ENCODE measurements at places on chromosomes 4 and X.

DNA sequence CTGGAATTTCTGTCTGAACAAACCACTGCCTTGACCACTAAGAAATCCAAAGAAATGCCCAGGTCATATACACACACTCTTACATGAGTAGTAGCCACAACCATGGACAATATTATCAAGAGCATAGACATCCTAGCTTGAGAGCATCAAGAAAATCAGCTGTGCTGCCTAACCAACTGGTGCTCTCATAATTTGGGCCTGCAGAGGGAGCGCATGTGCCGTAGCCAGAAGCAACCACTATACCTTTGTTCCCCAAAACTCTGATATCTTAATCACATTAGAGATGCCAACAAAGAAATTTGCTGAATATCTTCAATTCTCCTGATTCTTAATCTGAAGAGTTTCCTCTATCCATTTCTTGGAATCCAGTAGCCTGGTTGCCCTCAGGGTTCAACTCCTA, 163.6 kb downstream of the ZNF674 start:
- DNase-seq, result no peak

- DNase-seq, result no peak
These were observed 579 bp downstream of the OGT start for GRCh38 chrX:71533516-71533850.

DNA sequence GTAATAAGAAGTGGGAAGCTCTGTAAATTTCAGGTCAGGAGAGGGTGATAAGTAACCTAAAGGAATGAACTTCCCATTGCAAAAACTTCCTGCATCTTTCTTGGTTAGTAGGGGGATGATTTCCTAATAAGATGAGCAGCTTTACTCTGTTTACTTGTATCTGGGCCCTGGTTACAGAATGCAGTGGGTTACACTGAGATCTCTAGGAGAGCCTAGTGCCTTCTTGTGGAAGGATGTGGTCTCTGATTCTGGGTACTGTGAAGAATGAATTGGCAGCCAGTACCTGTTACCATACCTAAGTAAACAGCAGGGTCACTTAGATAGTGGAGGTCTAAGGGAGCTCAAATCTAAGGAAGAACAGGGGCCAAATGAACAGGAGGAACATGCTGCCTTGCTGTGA, 320.6 kb downstream of the ARHGAP10 start:
- DNase-seq, result no peak

GRCh38 chrX:66766318-66766717, 127.4 kb upstream of the EDA2R start:
- DNase-seq, result no peak

GRCh38 chr4:86233681-86234080, 126.2 kb downstream of the MAPK10 start:
- no peak for DNase-seq

DNA sequence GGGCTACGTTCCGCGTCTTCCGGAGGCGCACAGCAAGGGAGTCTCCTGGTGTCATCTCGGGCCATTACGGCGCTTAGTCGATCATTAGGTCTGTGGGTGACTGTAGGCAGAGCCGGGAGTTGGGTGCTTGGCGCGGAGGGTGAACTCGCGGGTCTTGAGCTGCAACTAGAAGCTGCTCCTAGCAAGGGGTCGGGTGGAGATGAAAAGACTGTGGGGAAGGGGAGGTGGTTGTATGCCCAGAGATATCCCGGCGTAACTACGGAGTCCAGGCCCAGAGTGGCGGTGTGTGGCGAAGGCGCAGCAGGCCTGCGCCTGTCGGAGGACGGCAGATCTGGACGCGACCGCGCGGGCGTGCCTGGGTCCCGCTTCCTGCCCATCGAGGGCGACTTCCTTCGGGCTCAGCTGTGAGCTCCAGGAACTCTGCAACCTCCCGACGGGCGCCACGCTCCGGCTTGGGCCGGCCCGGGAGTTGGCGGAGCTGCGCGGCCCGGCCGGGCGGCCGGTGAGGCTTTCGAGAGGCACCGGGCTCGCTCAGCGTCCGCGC, 2.7 kb upstream of the NKX3-2 start:
- DNase-seq, result no peak

DNA sequence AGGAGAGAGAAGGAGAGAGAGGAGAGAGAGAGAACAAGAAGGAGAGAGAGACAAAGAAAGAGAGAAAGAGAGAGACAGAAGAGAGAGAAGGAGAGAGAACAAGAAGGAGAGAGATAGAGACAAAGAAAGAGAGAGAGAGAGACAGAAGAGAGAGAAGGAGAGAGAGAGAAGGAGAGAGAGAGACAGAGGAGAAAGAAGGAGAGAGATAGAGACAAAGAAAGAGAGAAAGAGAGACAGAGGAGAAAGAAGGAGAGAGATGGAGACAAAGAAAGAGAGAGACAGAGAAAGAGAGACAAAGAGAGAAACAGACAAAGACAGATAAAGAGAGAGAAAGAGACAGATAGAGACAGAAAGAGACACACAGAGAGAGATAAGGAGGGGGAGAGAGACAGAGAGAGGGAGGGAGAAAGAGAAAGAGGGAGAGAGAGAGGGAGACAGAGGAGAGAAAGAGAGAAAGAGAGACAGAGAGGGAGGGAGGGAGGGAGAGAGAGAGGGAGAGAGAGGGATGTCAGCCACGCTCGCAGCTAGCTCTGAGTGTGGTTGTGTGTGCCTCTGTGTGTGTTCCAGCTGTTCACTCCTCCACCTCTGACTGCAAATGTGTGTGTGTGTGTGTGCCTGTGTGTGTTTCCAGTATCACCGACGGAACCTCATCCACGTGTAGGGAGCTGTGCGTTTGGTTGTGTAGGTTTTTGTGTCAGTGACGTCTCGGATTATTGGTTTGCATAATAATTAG, 105.8 kb downstream of the CRLF2 start:
- DNase-seq, result no peak

- DNase-seq, result no peak
These were observed 684.9 kb upstream of the MAGEB2 start for GRCh38 chrX:29530501-29530900.

DNA sequence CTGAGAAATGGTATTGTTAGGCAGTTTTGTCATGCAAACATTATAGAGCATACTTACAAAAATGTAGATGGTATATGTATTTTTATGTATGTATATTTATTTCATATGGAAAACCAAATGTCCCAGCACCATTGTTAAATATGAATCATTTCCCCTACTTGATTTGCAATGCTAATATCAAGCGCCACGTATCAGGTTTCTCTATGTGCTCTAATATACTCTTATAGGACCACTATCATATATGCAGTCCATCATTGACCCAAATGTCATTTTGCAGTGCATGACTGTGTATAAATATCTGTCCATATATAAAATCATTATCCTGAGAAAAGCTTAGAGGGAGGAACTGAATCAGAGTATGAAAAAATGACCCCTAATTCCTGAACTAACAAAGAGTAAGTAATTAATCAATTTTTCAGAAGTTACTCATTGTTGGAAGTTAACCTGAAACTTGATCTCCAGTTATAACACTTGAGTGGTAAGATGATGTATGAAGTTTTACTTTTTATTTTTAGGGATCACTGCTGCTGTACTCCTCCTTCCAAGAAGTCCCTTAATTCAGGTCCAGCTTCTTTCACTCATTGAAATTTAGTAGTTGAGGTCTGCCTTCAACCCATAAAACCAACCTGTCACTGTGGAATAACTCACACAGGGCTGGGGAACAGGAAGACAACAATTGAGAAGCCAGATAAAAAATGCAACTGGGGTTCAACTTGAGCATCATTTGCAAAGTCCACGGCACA, 134.8 kb upstream of the LDB2 start:
- DNase-seq, result no peak

DNA sequence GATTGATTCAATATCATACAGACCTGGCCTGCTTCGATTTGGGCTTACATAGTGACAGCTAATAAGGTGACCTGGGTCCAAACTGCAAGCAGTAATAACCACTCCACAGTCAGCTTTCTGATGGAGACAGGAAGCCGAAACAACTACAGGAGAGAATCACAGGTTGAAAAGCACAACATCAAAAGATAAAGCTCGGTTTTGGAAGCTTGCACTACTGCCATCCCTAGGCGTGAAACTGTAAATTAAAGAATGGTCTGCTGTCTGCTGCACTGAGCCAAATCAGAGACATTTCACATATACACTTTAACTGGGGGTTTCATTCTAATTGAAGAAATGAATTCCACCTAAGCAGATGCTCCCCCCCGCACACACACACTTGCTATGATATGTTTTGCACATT, 116.3 kb downstream of the DHX15 start:
- no peak for DNase-seq

DNA sequence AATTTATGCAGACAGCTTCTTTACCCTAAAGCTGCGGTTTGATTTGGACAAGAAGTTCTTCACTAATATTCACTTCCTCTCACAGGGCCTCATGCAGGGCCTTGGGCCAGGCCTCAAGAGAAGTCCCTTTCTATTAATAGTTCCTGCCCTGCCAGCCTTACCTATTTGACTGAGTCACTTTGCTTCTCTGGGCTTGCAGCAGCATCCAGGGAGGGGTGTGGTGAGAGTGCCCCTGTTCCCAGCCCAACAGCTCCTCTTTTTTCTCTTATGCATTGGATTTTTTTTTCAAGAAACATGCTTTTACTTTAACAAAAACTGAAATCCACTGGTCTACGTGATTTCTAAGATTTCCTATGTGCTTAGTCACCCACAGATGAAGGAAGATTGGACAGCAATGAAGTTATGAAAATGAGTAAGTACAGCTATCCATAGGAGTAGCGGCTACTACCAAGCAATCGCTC, 26.7 kb downstream of the FAM156B start:
- DNase-seq, result no peak

DNA sequence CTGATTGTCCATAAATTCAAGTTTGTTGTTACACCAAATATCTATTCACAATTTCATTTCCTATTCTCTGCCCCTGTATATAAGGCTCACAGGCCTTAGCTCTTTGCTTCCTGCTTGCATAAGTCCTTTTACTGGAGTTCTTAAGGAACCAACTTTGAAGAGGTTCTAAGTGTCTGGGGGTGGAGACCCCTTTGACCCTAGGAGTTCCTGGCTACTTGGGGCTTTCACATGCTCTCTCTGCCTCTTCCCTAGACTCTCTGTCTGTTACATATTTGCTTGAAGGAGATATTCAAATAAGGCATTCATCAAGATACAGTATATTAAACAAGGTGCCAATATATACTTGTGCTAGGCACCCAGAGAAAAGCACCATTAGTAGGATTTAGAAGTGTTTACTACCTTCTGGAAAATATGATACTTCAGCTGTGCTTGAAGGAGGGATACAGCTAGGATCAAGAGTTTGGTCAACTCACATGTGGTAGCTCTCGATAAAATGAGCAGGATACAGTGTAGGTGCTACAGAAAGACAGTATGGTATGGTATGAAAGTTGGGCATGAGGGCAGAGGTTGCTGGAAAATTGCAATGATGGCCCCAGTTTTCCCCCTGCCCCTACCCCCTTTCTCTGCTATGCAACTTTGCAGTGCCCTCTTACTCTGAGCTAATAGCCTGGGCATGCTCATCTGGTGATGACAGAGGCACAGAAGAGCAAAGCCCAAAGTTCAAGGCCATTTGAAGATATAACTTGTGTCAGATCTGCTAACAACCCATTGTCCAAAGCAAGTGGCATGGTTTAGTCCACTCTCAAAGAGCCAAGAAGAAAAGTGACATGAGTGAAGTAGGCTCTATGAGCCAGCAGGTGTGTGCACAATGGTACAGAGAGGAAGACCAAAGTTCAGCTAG, 107.6 kb upstream of the CPEB2 start:
- DNase-seq, result no peak

GRCh38 chr4:156420623-156421022, 467.0 kb upstream of the CTSO start:
- DNase-seq, result no peak

DNA sequence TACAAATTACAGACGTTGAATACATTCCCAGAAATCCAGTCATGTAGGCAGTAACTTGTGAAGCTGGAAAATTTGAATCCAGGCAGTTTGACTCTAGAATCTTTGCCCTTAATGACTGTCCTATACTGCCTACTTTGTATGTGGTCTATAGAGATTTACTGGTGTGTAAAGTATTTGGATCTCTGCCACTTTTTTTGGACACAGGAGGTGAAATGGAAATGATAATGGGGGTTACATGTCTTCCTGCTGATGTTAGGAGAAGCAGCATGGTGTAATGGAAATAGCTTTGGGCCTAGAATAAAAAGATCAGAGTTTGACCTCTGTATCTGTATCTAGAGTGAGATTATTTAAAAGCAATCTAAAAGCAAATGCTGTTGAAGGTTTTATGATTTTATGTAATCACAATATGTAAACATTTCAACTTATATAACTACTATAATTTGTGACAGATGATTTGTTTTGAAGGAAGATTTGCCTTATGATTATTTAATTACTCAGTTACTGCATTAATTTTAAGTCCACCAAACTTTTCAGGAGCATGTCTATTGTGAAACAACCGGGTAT, 3.3 kb downstream of the COL4A5 start:
- DNase-seq, result no peak

DNA sequence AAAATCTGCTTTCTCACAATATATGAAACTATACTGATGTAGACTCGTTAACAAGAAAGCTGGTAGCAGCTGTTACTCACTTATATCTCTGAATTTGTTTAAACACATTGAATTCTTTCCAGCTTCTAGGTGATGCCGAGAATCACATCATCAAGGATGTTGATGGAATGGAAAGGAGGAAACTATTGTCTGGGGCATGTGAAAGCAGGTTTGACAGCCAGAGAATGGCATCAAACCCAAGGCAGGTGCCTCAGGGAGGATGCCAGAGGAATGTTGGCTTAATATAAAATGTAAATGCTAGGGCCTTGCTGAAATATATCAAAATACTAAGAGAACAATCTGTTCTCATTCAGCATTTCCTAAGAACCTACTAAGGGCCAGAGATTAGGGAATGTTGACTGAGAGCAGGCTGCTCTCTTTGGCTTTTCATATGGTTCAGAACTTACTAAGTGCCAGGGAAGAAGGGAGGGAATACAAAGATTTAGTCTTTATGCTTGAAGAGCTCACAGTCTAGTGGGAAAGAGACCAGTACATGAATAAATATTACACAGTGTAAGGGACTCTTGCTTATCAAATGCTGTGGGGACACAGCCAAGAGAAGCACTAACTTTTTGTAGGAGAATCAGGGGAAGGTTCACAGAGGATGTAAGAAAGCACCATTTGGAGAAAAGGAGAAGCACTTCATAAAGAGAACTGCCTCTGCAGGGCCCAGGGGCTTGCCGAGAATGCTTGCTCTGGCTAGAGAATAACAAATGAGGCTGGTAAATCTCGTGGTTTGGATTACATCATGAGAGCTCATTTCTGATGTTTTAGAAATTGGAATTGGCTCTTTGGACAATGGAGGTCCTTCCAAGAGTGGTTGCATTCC, 14.7 kb downstream of the SLIT2 start:
- DNase-seq, result no peak

DNA sequence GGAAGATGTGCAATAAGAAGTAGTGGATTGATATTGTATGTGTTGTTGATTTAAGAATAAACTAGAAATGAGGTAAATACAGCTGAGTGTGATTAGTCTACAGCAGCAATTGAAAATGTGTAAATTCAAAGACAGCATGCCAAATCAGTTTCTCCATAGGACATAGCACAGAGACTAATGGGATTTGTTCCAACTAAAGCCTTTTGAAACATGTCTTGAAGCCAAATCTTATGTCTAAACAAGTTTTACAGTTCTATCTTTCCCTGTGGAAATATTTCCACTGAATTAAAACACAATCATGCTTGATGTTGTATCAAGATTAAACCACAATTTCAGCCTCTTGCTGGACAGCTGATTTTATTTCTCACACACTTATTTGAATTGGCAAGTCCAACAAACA, 497.4 kb upstream of the FAM47C start:
- DNase-seq, result no peak
